CD4-positive, alpha-beta T cell treated with Interleukin-10 for 1 hour (primary cell): ENCODE measurements at places on chromosomes 7 and 10.

GRCh38 chr7:4073052-4073451 lies 609.0 kb upstream of the FOXK1 start:
- no peak for DNase-seq

DNA sequence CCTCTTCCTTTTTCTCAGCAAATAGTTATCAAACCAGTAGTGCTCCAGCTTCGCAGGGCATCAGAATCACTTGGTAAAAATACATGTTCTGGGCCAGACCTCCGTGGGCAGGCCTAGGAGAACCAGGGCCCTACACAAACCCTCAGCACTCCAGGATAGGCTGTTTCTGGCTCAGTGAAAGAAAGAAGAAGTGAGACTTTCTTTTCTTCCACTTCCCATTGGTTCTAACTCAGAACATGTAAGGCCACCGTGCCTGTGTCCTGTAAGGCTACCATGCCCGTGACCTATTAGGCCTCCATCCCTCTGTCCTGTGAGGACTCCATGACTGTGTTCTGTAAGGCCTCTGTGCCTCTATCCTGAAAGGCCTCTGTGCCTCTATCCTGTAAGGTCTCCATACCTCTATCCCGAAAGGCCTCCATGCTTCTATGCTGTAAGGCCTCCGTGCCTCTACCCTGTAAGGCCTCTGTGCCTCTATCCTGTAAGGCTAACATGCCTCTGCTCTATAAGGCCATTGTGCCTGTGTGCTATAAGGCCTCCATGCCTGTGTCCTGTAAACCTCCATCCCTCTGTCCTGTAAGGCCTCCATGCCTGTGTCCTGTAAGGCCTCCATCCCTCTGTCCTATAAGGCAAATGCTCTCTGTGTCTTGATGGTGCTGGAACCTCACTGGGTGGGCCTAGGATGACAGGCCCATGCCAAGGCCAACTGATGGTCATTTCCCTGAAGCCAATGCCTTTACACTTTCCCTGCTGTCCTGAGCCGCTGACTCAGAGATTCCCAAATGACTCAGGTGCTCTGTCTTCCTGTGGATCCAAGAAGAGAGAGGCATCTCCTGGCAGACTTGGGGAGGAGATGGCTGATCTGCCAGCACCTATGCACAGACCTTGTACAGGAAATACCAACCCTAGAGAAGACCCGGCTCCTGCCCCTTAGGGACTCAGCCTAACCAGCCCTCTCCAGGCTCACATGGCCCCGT lies 96.6 kb upstream of the CACUL1 start:
- DNase-seq = no peak

DNA sequence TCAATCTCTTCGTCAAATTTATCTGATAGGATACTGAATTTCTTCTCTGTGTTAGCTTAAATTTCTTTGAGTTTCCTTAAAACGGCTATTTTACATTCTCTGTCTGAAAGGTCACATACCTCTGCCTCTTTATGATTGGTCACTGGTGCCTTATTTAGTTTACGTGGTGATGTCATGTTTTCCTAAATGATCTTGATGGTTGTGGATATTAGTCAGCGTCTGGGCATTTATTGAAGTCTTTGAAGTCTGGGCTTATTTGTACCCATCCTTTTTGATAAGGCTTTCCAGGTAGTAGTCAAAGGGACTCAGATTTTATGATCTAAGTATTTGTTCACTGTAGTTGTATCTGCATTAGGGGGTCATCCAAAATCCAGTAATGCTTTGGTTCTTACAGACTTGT lies 1407.5 kb upstream of the LRRTM3 start:
- DNase-seq = no peak

GRCh38 chr10:86613905-86614304 lies 40.4 kb upstream of the OPN4 start:
- DNase-seq = no peak

DNA sequence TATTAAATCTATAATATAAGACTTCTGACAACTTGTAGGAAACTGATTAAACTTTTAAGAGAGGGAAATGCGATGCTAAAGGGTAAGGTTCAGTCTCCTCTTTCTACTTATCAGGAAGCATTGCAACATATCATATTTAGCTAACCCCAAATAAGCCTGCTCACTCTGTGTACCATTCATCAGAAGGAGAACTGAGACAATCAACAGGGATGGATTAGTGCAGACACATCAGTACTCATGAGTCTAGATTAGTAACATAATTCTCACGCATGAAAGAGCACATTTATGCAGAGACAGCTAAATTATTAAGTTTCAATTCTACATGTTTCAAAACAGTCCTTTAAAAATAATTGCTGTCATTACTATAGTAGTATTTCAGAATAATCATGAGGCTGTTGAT lies 354.2 kb upstream of the ZWINT start:
- no peak for DNase-seq

GRCh38 chr7:82044497-82045080 lies 274.7 kb upstream of the HGF start:
- peak; percentile 7 for DNase-seq

DNA sequence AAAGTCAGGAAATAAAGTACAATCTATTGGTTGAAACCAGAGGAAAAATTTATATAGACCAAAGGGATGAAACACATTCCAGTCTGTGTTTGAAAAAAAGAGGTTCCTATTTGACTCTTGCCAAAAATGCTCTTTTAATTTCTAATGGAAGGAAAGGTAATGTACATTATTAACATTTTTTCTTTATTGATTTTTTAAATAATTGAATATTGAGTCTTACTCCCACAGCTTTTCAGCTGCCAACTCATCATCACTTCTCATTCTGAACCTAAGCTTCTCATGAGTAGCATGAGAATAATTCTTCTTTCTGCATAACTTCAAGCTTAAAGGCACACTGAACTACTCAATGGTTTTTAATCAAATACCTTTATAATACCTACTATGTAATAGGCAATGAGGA lies 49.8 kb upstream of the FHIP2A start:
- no peak for DNase-seq

GRCh38 chr7:92696584-92696983 lies 106.4 kb upstream of the FAM133B start:
- no peak for DNase-seq

DNA sequence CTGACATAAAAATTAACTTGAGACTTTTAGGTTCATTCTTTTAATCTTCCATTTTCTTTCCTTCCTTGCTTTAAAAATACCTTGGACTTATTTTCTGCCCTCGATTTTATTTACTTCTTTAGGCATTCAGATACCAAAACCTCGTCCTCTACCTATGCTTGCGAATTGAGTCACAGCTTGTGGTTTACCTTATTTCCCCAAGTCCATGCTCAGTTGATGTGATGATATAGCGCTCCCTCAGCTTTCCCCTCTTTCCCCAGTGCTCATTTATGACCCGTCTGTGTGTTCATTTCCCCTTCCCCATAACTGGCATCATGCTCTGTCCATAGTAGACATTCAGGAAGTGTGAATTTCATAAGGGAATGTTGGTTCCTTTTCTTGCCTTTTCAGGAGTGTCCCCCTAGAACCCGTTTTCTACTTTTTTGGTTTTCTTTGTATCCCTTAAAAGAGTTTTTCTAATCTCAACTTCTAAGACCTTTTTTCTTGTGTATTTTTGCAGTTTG lies 19.1 kb upstream of the PRKRIP1 start:
- no peak for DNase-seq

GRCh38 chr7:44046321-44047061 lies 2.0 kb downstream of the DBNL start:
- DNase-seq = peak; percentile 62

- DNase-seq = no peak
Measured at GRCh38 chr10:89158446-89158845, 48.7 kb downstream of the CH25H start.

GRCh38 chr7:91226411-91226810 lies 37.8 kb upstream of the FZD1 start:
- DNase-seq = no peak
